Stimulated activated CD4-positive, alpha-beta T cell treated with anti-CD3 and anti-CD28 coated beads, TNF-alpha, amount 100 ng/mL, for 4 hours (primary cell): ENCODE measurements at places on chromosomes 7 and 10.

GRCh38 chr10:12961416-12962205, 39.9 kb downstream of the CCDC3 start:
- no peak for DNase-seq

- no peak for DNase-seq
Observed at GRCh38 chr7:140810385-140810784, 113.9 kb downstream of the NDUFB2 start.

DNA sequence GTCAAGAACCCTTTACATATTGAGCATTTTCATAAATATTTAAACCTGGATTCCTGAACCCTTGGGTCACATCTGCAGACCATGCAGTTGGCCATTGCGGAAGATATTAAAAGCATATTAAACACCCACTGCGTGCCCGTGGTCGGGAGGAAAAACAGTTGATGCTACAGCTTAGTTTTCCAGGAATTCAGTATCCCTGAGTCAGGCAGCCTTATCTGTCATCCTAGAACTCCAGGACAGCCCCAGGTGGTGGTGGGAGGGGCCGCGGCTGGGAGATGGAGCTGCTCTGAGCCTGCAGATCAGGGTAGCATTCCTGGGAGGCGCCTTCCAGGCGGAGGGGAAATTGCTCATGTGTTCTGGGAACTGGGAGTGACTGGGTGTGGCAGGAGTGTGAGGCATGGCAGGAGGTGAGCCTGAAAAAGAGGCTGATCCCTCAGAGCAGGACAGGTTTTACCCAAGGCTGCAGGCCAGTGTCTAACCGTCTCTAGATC, 222.9 kb upstream of the SH2B2 start:
- no peak for DNase-seq

- no peak for DNase-seq
Observed at GRCh38 chr7:135490783-135491182, 19.1 kb downstream of the CNOT4 start.

GRCh38 chr10:113739577-113739976, 11.9 kb upstream of the PLEKHS1 start:
- no peak for DNase-seq

DNA sequence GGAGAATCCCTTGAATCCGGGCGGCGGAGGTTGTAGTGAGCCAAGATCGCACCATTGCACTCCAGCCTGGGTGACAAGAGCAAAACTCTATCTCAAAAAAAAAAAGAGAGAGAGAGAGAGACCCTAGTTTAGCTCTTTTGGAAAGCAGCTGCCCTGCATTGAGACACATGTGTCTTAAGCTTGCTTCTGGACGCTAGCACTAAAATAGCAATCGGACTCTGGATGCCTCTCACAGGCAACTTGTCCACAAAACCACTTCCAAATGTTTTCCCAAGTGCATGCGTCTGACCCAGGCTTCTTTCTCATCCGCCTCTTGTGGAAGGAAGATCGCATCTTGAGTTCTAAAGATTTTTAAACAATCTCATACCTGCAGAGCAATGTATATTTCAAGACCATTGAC, 182.7 kb downstream of the CUX1 start:
- no peak for DNase-seq

GRCh38 chr7:141072548-141073172, 1.2 kb upstream of the TMEM178B start:
- no peak for DNase-seq

DNA sequence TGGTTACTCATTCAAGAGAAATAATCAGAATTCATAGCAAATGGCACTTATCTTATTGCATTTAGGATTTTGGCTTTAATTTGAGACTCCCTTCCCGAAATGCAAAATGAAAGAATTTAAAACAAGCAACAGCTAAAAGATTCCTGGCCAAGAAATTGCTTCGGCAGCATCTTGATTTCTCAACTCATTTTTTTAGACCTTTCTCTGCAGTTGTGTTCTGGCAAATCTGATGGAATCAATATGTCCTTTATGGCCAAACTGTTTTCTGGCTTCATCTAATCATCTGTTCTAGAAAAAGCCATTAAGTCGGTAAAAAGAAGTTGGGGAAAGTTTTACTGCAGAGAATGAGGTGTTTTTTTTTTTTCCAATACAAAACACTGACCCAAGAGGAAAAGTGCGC, 172.1 kb downstream of the SLC16A9 start:
- no peak for DNase-seq

DNA sequence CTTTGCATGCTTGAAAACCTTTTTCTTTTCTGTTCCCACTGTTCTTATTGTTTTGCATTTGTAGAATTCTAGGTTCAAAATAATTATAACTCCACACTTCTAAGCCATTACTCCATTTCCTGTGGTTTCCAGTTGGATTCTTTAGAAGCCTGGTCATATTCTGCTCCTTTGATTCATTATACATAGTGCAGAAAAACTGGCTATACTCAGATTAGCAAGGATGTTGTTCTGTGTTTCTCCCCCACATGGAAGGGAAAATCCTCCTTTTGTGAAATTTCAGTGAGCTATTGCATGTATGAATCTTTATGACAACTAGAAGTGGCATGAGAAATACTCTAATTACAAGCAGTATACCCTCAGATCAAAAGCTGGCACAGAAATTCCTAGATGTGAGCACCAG, 79.5 kb downstream of the SLC13A1 start:
- DNase-seq, result no peak

- DNase-seq, result no peak
Observed at GRCh38 chr7:81500631-81501030, 269.2 kb downstream of the HGF start.

- no peak for DNase-seq
Observed at GRCh38 chr10:79202188-79203013, 133.6 kb downstream of the ZMIZ1 start.

DNA sequence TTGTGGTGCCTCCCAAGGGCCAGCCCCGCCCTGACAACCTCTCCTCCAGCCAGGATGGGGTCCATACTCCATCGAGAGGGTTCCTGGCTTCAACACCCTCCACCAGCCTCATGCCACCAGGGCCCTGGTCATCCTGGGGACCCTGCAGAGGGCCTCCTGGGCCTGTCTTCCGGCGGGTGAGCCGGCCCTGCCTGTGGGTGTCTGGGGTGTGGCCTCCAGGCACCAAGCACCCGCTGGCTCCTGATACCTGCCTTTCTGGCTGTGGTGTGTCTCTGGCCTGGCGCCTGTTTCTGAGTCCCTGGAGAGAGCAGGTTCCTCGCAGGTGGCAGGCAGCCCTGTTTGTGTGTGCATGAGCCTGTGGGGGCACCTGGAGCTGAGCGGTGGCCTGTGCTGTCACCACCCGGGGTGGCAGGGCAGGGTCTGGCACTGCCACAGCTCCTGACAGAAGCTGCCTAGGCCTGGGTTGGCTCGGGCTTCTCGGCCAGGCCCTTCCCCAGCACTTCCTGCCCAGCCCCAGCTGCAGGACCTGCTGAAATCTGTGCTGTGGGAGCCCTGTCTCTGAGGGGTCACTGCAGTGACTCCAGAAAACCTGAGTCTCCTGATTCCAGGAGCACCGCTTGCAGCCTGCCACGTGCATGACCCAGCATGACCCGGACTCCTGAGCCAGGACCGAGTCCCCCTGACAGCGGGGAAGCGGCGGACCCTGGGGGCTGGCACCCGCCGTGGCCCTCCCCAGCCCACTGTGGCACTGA, 18.4 kb downstream of the ADAM8 start:
- DNase-seq, result no peak

DNA sequence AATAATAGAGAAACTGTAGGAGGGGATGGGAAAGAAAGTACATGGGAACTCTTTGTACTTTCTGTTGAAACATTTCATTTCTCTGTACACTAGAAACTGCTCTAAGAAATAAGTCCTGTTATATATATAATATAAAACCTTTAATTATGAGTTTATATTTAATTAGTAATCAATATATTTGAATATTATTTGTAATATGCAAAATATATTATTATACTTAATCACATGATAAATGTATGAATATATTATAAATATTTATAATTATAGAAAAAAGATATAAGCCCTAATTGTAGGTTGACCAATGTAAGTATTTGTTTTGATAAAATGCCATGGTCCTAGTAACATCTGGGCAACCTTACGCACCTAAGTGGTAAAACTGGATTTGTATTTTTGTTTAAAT, 51.0 kb downstream of the GNAT3 start:
- DNase-seq, result no peak

- no peak for DNase-seq
Observed at GRCh38 chr7:150715293-150715692, 1.1 kb upstream of the GIMAP1 start.

DNA sequence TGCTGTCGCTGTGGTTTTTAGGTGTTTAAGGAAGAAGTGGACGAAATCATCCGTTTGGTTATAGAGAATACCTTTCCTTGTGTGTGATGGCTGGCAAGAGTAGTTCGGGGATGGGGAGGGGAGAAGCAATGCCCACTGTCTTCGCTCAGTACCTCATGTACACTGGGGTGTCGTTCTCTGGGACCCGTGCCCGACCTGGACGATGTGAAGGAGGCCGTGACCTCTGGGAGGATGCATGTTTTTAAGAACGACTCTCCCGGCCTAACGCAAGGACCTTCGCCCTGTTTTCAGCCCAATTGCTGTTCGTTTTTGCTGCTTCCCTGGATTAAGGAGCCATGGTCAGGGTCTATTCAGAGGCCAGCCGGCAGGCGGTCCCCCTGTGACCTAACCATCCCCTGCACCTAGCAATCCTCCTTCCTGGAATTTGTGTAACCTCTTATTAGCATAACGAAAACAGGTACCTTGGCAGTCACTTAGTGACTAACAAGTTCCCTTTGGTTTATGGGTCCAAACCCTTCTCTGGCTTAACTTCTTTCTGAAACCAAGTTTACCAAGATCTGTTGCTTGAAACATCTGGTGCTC, 1.3 kb downstream of the NFE2L3 start:
- DNase-seq, result no peak

- no peak for DNase-seq
Observed at GRCh38 chr10:58734116-58734515, 221.4 kb downstream of the BICC1 start.

- no peak for DNase-seq
Observed at GRCh38 chr10:80126876-80127275, 5.7 kb upstream of the PLAC9 start.

DNA sequence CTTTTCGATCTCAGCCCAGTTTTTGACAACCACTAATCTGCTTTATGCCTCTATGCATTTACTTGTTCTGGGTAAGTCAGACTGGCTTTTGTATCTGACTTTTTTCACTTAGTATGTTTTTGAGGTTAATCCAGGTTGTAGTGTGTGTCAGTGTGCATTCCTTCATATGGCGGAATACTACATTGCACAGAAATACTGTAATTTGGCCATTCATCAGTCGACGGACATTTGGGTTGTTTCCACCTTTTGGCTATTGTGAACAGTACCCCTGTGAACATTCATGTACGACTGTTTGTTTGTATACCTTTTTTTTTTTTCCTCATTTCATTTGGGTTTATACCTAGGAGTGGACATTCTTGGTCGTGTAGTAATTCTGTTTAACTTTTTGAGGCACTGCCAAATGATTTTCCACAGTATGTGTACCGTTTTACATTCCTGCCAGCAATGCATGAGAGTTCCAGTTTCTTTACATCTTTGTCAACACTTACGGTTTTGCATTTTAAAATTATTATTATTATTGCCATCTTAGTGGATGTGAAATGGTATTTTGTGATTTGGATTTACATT, 57.4 kb downstream of the MKLN1 start:
- DNase-seq, result no peak

GRCh38 chr10:48691812-48692528, 7.3 kb downstream of the WDFY4 start:
- no peak for DNase-seq
